ENCODE measurements at places on chromosomes 12 and 14. TPM values are rescaled to one million over a fixed set of nuclear protein-coding genes. Genes with fewer than 3 reads are reported as not detected.
A peak's percentile ranks its signal among the peaks of the same experiment; 100 is the strongest.

GRCh38 chr12:43728117-43728516 lies 30.5 kb downstream of the PUS7L start:
- no peak for DNase-seq
- no peak overlapping the region for H3K27ac ChIP-seq
- H3K27me3 ChIP-seq = no peaks in the 10 kb centered on the region
- peaks cover 2% of the 10 kb centered on the region for H3K36me3 ChIP-seq

DNA sequence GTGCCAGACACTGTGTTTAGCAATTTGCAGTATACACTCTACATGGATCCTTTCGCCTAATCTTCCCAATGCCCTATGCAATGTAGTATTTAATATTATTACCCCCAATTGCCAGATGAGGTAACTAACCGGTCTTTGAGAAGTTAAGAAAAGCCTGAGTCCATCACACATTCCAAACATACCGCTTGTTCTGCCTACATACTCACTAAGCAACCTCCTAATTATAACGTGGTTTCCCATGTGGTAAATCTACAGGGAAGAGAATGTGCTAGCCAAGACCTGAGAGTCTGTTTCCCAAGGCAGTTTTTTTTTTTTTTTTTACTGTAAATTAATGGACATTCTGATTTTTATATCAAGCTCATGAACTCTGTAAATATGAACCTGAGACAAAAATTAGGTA lies 37.2 kb downstream of the ATP2B1 start:
- peak overlapping the region; percentile 4 for H3K4me3 ChIP-seq
- H3K4me1 ChIP-seq = peaks cover 67% of the 10 kb centered on the region
- no peak for DNase-seq
- peak overlapping the region; percentile 82 for H3K27ac ChIP-seq
- H3K36me3 ChIP-seq = peaks cover 6% of the 10 kb centered on the region
- H3K27me3 ChIP-seq = no peaks in the 10 kb centered on the region

- H3K36me3 ChIP-seq = no peaks in the 10 kb centered on the region
- H3K4me3 ChIP-seq = no peak overlapping the region
- H3K27me3 ChIP-seq = no peaks in the 10 kb centered on the region
- H3K4me1 ChIP-seq = peaks cover 38% of the 10 kb centered on the region
- H3K27ac ChIP-seq = no peak overlapping the region
Observed at GRCh38 chr14:52355526-52355925, 41.4 kb downstream of the PTGER2 start.

GRCh38 chr14:97369901-97370300 lies 572.7 kb downstream of the VRK1 start:
- H3K27me3 ChIP-seq = no peaks in the 10 kb centered on the region
- peaks cover 7% of the 10 kb centered on the region for H3K36me3 ChIP-seq
- no peak overlapping the region for H3K4me3 ChIP-seq
- peaks cover 12% of the 10 kb centered on the region for H3K4me1 ChIP-seq
- no peak overlapping the region for H3K27ac ChIP-seq

- no peak overlapping the region for H3K27ac ChIP-seq
- H3K36me3 ChIP-seq = peaks cover 4% of the 10 kb centered on the region
- H3K4me3 ChIP-seq = no peak overlapping the region
- peaks cover 2% of the 10 kb centered on the region for H3K4me1 ChIP-seq
- H3K27me3 ChIP-seq = peaks cover 5% of the 10 kb centered on the region
Observed at GRCh38 chr14:66330228-66330627, 155.9 kb upstream of the CCDC196 start.

DNA sequence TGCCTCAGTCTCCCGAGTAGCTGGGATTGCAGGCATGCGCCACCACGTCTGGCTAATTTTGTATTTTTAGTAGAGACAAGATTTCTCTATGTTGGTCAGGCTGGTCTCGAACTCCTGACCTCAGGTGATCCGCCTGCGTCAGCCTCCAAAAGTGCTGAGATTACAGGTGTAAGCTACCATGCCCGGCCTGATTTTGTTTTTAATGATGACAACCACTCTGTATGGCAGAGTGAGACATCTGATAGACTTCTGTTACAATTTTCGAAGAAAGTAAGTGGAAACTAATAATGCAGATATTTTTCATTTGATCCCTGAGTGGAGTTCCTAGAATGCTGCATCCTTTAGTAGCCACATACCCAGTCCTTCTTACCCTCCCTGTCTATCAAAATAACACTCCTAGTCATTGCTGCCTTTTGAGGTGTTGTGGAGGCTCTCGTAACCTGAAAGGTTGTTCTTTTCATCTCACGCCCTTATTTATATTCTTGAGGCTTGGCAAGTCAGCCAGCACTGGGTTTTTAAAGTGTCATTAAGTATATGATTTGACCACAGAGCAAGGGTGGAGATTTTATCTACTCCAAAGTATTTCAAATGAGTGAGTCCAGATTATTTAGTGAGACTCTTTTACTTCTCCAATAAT lies 5.9 kb upstream of the EID3 start:
- H3K4me3 ChIP-seq = no peak overlapping the region
- H3K27ac ChIP-seq = peak overlapping the region; percentile 75
- H3K27me3 ChIP-seq = no peaks in the 10 kb centered on the region
- H3K4me1 ChIP-seq = peaks cover 28% of the 10 kb centered on the region
- DNase-seq = no peak

GRCh38 chr12:87051621-87052020 lies 795.4 kb upstream of the MGAT4C start:
- no peaks in the 10 kb centered on the region for H3K4me1 ChIP-seq
- no peaks in the 10 kb centered on the region for H3K27me3 ChIP-seq
- no peak for DNase-seq
- no peaks in the 10 kb centered on the region for H3K36me3 ChIP-seq

- H3K27me3 ChIP-seq = peaks cover 53% of the 10 kb centered on the region
- no peaks in the 10 kb centered on the region for H3K4me1 ChIP-seq
- H3K4me3 ChIP-seq = no peak overlapping the region
- no peak overlapping the region for H3K27ac ChIP-seq
Observed at GRCh38 chr14:70201994-70202393, 13.2 kb upstream of the SLC8A3 start.

- no peak overlapping the region for H3K4me3 ChIP-seq
- no peak overlapping the region for H3K27ac ChIP-seq
- no peak for DNase-seq
- H3K36me3 ChIP-seq = no peaks in the 10 kb centered on the region
- H3K4me1 ChIP-seq = no peaks in the 10 kb centered on the region
- no peaks in the 10 kb centered on the region for H3K27me3 ChIP-seq
Observed at GRCh38 chr12:127411166-127411915, 855.6 kb upstream of the TMEM132C start.

DNA sequence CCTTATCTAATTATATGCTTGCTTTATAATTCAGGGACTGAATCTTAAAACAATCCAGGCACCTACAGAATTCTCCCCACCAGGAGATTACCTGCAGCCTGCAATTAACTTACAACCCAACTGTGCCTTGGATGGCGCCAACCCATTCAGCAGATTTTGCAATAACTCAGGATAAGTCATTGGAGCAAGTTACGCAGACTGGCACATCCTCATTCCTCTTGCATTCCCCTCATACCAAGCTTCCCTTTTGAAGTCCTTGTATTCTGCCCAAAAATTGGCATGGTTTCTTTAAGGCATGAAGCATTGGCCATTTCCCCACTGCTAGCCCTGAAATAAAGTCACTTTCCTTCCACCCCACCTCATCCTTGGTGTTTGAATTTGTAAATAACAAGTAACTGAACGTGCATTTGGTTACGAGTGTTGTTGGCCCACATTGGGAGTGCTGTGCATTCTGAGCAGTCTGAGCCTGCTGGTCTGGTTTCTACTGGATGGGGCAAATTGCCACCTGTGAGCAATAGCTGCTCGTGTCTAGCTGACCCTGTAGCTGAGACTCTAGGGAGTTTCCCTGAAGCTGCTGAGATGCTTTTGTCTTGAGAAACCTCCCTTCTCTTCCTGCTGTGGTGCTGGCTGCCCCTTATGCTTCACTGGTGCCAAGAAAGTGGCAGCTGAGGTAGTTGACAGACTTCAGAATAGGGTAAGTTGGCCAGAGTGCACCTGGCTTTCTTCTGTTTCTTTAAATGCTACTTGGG lies 99.2 kb upstream of the SCAF11 start:
- no peak for DNase-seq
- H3K27ac ChIP-seq = no peak overlapping the region
- peaks cover 38% of the 10 kb centered on the region for H3K27me3 ChIP-seq
- H3K4me3 ChIP-seq = no peak overlapping the region

Gene KCNC2
- not detected for total RNA-seq

Gene ZNF385A
- total RNA-seq = 3.4 TPM

All from T-helper 17 cell (primary cell).